Activated T-helper 2 cell treated with anti-CD3 and anti-CD28 coated beads, Interferon-gamma antibody, Interleukin-2, Interleukin-4, amounts not matched to agents 10 μg/mL and 5 μg/mL and 100 μg/mL, durations not matched to agents 14 hours and 24 hours and 36 hours (primary cell): ENCODE measurements at places on chromosomes 3 and 15. TPM values are rescaled to one million over a fixed set of nuclear protein-coding genes. Genes with fewer than 3 reads are reported as not detected.

Gene LRRIQ4
- 0.16 TPM in 2 replicates for total RNA-seq

DNA sequence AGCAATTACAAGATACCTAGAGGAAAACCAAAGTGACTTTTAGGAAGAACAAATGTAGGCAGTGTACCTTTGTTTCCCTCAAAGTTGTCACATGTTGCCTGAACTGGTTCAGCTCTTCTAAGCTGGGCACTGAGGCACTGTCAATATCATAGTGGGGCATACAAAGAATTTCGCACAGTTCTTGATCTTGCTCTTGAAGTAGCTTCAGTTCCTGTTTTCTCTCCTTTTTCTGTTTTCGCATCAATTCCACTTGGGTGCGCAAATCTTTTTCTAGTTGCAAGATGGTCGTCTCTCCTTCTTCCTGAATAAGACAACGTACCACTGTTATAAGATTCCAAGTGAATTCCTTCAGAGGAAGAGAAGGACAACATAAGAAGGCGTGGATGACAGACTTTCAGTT lies 12.7 kb downstream of the PRC1 start:
- H3K27ac ChIP-seq, result peak overlapping the region; percentile 24
- H3K27me3 ChIP-seq, result no peaks in the 10 kb centered on the region
- H3K4me3 ChIP-seq, result no peak overlapping the region
- peaks cover 83% of the 10 kb centered on the region for H3K36me3 ChIP-seq
- DNase-seq, result no peak

DNA sequence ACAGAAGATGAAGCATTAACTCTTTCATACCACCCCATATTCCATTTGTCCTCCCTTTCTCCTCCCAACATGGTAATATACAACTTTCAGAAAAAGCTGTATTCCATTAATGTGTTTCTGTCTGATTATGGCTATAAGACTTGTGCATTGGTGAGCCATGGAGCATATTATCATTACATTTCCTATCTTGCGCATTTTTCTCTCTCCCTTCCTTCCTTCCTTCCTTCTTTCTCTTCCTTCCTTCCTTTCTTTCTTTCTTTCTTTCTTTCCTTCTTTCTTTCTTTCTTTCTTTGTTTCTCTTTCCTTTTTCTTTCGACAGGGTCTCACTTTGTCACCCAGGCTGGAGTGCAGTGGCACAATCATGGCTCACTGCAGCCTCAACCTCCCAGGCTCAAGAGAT lies 25.5 kb upstream of the PDE8A start:
- H3K4me3 ChIP-seq, result no peak overlapping the region
- H3K27me3 ChIP-seq, result peaks cover 32% of the 10 kb centered on the region
- H3K27ac ChIP-seq, result no peak overlapping the region
- peaks cover 4% of the 10 kb centered on the region for H3K4me1 ChIP-seq

GRCh38 chr15:50109076-50109987 lies 9.7 kb downstream of the ATP8B4 start:
- H3K27me3 ChIP-seq, result no peaks in the 10 kb centered on the region
- DNase-seq, result no peak
- peak overlapping the region; percentile 94 for H3K27ac ChIP-seq

Gene STRIT1
- total RNA-seq, result not detected in 2 replicates

DNA sequence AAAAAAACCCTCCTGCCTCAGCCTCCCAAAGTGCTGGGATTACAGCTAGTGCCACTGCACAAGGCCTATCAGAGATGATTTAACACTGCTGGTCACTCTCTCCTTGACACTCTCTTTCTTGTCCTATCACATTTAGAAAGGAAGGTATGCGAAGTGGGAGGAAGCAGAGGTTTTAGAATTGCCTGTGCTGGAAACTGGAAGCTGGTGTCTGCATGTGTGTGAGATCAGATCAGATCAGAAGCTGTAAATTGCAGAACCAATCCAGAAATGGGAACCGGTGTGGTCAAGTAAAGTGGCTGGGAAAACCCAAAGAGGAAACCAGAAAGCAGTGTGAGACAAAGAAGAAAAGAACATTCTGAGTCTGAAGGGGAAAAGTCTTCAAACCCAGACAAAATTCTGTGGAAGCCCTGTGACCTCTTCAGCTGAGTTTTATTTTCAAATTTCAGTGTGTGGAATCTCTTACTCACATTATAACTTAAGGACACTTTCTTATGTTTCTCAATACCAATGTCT lies 2.8 kb downstream of the EFHB start:
- peak overlapping the region; percentile 35 for H3K4me3 ChIP-seq
- peaks cover 36% of the 10 kb centered on the region for H3K4me1 ChIP-seq
- no peaks in the 10 kb centered on the region for H3K36me3 ChIP-seq
- no peak for DNase-seq
- peaks cover 17% of the 10 kb centered on the region for H3K27me3 ChIP-seq
- peak overlapping the region; percentile 88 for H3K27ac ChIP-seq

DNA sequence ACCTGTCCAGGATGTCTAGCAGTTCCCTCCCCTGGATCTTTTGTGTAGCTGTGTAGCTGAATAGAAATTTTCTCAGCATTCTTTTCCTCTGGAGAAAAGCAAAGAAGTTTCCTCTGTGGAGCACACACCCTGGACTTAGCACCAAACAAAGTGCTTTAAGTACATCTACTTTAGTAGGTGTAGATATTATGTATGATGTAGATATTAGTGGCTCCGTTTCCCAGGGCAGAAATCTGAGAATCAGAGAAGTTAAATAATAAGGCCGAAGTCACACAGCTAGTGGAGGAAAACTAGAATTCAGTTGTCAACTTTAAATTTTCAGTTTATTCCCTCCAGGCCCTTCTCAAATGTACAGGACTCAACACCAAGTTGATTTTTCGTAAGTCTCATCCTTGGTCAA lies 401.7 kb upstream of the NR2F2 start:
- no peaks in the 10 kb centered on the region for H3K36me3 ChIP-seq
- H3K4me1 ChIP-seq, result peaks cover 7% of the 10 kb centered on the region
- H3K27ac ChIP-seq, result no peak overlapping the region
- no peak for DNase-seq
- H3K4me3 ChIP-seq, result no peak overlapping the region

DNA sequence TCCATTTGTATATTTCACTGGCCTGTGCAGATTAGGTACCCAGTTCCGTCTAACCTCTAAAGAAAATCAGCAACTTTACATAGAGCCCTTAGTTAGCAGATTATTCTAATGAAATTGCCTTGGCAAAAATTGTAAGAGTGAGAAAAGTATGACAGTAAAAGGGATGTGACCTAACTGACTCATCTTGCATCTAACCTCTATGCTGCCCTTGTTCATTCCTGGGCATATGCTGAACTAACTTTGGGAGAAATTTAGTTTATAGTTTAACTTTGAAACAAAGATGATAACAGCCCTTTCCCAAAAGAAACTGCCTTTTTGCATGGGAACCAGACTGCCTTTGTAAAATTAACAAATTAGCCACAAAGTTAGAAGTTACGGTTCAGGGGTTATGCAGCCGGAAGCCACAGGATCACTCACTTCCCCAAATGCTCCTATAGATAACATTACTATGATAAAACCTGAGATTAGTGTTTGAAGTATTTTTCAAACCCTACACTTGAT lies 839.8 kb upstream of the ALCAM start:
- H3K36me3 ChIP-seq, result no peaks in the 10 kb centered on the region
- no peaks in the 10 kb centered on the region for H3K4me1 ChIP-seq
- no peak for DNase-seq
- H3K27me3 ChIP-seq, result no peaks in the 10 kb centered on the region

DNA sequence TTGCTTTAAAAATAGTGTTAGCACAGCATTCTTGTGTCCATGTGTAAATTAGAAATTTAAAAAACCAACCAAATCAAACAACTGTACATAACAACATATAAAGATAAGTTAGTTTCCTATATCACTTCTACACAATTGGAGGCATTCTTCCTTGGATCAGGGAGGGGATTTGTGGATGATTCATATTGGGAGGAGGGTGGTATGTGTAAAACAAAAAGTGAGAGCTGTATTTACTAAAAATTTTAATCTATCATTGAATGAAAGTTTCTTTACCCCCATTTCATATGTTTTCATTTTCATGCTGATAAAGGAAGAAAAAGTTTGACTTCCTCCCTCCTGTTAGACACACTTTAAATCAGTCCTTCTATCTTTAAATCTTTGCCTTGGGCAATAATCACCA lies 325.0 kb downstream of the SATB1 start:
- no peaks in the 10 kb centered on the region for H3K27me3 ChIP-seq
- peaks cover 4% of the 10 kb centered on the region for H3K36me3 ChIP-seq
- DNase-seq, result no peak
- H3K4me3 ChIP-seq, result no peak overlapping the region
- H3K4me1 ChIP-seq, result peaks cover 27% of the 10 kb centered on the region
- peak overlapping the region; percentile 95 for H3K27ac ChIP-seq

Gene TUSC7
- total RNA-seq, result not detected in 2 replicates

- no peak overlapping the region for H3K4me3 ChIP-seq
- H3K36me3 ChIP-seq, result no peaks in the 10 kb centered on the region
- no peaks in the 10 kb centered on the region for H3K4me1 ChIP-seq
- no peak for DNase-seq
- H3K27ac ChIP-seq, result no peak overlapping the region
These were observed 172.5 kb upstream of the CDIN1 start for GRCh38 chr15:36406911-36407310.

DNA sequence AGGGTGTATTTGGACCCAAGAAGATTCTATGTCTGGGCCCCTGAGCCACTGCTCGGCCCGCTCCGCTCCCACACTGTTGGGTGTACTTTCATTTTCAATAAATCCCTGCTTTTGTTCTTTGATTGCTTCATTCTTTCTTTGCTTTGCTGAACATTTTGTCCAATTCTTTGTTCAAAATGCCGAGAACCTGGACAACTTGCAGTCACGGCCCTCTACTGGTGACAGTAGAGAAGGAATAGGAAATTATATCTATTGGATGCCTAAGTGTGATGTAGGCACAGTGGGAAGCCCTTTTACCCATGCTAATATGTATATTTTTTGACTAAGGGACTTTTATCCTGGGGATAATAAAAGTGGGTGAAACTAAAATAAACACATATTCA lies 340.8 kb downstream of the LRRC3B start:
- H3K4me3 ChIP-seq, result no peak overlapping the region
- DNase-seq, result no peak
- H3K27ac ChIP-seq, result no peak overlapping the region

GRCh38 chr3:55780913-55781312 lies 293.8 kb upstream of the WNT5A start:
- H3K4me3 ChIP-seq, result no peak overlapping the region
- DNase-seq, result no peak
- no peak overlapping the region for H3K27ac ChIP-seq
- no peaks in the 10 kb centered on the region for H3K36me3 ChIP-seq

DNA sequence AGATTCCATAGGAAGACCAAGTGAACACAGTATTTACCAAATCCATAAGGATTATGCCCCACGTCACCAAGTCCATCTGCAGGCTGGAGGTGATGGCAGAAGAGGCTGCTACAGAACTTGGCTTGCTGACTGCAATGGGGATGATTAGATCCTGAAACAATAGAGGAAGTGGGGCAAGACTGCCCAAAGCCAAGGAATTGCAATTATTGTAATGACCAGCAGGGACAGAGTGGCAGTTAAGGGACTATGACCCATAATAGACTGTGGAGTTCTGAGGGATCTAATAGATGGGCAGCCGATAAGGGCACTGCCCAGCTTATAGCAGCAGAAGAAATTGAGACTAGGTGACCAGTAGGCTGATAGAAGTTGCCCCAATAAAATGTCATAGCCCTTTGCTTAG lies 108.4 kb downstream of the MINAR1 start:
- no peaks in the 10 kb centered on the region for H3K4me1 ChIP-seq
- H3K4me3 ChIP-seq, result no peak overlapping the region
- H3K27ac ChIP-seq, result no peak overlapping the region
- H3K36me3 ChIP-seq, result no peaks in the 10 kb centered on the region
- DNase-seq, result no peak

Gene TTLL13
- 0.34 and 1.3 TPM in 2 replicates for total RNA-seq

GRCh38 chr15:34223904-34224596 lies 766 bp upstream of the EMC4 start:
- no peak for DNase-seq
- peaks cover 21% of the 10 kb centered on the region for H3K36me3 ChIP-seq
- H3K4me3 ChIP-seq, result peak overlapping the region; percentile 96
- H3K27me3 ChIP-seq, result no peaks in the 10 kb centered on the region
- H3K4me1 ChIP-seq, result peaks cover 28% of the 10 kb centered on the region

Gene RBPMS2
- total RNA-seq, result 0.09 TPM in 2 replicates

- DNase-seq, result no peak
- no peak overlapping the region for H3K4me3 ChIP-seq
- H3K4me1 ChIP-seq, result peaks cover 53% of the 10 kb centered on the region
- H3K27me3 ChIP-seq, result peaks cover 11% of the 10 kb centered on the region
- no peak overlapping the region for H3K27ac ChIP-seq
These were observed 27.0 kb upstream of the C15orf39 start for GRCh38 chr15:75174729-75175128.

Gene CHRNA5
- 6.5 and 7.7 TPM in 2 replicates for total RNA-seq

Gene XCR1
- 0.05 and 0.07 TPM in 2 replicates for total RNA-seq

- no peak overlapping the region for H3K27ac ChIP-seq
- H3K4me1 ChIP-seq, result no peaks in the 10 kb centered on the region
- H3K36me3 ChIP-seq, result no peaks in the 10 kb centered on the region
- no peaks in the 10 kb centered on the region for H3K27me3 ChIP-seq
- no peak for DNase-seq
- H3K4me3 ChIP-seq, result no peak overlapping the region
These were observed 149.9 kb downstream of the ARPP21 start for GRCh38 chr3:35789042-35789831.

Gene ACTC1
- not detected in 2 replicates for total RNA-seq

Gene FAM107A
- not detected in 2 replicates for total RNA-seq

DNA sequence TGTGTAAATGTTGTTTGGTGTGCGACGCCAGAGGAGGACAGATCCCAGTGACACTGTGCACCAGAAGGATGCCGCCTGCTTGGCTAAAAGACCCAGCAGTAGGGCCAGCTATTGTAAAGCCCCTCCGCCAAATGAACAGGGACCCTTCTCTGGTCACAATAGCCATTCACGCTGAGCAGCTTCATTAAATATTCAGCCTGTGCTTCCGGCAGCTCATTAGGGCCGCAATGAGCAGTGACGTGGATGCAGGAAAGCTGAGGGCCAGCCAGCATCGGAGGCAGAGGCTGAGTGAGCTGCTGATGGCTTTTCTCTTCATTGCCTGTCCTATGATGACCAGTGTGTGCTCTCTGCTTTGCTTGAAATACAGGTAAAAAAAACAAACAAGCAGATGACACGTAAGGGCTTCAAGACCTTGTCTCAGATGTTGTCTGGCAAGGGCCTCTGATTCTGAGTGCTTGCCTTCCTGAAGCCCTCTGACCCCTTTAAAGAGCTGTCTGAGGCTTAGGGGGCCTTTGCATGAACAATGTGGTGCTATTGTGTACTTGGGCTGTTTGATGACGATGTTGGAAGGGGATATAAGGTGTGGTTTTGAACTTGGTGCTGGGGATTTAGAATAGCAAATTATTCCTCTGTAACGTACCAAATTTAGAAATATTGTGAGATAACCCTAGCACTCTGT lies 130.4 kb downstream of the FEZF2 start:
- no peak overlapping the region for H3K27ac ChIP-seq
- H3K4me1 ChIP-seq, result peaks cover 3% of the 10 kb centered on the region
- DNase-seq, result no peak
- H3K36me3 ChIP-seq, result no peaks in the 10 kb centered on the region
- no peaks in the 10 kb centered on the region for H3K27me3 ChIP-seq
- no peak overlapping the region for H3K4me3 ChIP-seq

Gene CTXN2
- total RNA-seq, result 0.05 TPM in 1 of 2 replicates, not detected in the other

Gene LMLN
- 4.3 and 4.4 TPM in 2 replicates for total RNA-seq

GRCh38 chr3:131033480-131034080 lies 6.9 kb downstream of the NEK11 start:
- peaks cover 8% of the 10 kb centered on the region for H3K27me3 ChIP-seq
- no peaks in the 10 kb centered on the region for H3K36me3 ChIP-seq
- DNase-seq, result no peak
- peaks cover 1% of the 10 kb centered on the region for H3K4me1 ChIP-seq
- no peak overlapping the region for H3K4me3 ChIP-seq

Gene CCDC39
- not detected in 2 replicates for total RNA-seq

Gene AQP9
- 0.89 and 0.94 TPM in 2 replicates for total RNA-seq

- H3K4me1 ChIP-seq, result peaks cover 10% of the 10 kb centered on the region
- no peak for DNase-seq
- no peaks in the 10 kb centered on the region for H3K36me3 ChIP-seq
- peaks cover 3% of the 10 kb centered on the region for H3K27me3 ChIP-seq
These were observed 5.6 kb upstream of the APPL1 start for GRCh38 chr3:57221883-57222282.

Gene TRPM1
- not detected in 2 replicates for total RNA-seq
